ENCODE measurements at places on chromosomes 2 and 18. TPM values are rescaled to one million over a fixed set of nuclear protein-coding genes. Genes with fewer than 3 reads are reported as not detected.

The SPEG gene
- total RNA-seq = 0.21 TPM

The CFAP65 gene
- not detected for total RNA-seq

The LRRC30 gene
- not detected for total RNA-seq

The CYP1B1 gene
- total RNA-seq = not detected

The NCKAP1 gene
- 130 TPM for total RNA-seq

The CFAP221 gene
- total RNA-seq = not detected

The HOXD11 gene
- not detected for total RNA-seq

The ZC3H15 gene
- 65.1 TPM for total RNA-seq

The CPO gene
- total RNA-seq = not detected

The YWHAQ gene
- total RNA-seq = 456 TPM

DNA sequence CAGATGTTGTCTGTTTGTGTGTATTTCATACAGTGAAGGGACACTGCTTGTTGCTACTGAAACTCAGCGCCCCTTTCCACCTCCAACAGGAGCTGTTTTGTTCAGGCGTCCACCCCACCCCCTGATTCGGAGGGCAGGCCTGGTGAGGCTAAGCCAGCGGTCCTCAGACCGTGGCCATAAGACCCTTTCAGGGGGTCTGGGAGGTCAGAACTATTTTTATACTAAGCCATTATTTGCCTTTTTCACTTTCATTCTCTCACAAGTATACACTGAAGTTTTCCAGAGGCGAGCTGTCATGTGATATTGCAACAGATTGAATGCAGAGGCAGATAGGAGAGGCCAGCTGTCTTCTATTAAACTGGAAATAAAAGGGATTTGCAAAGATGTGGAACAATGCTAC, 39.7 kb upstream of the IGFBP5 start:
- no peak for DNase-seq

- DNase-seq = no peak
Measured at GRCh38 chr2:134739236-134739878, 20.6 kb upstream of the TMEM163 start.

GRCh38 chr2:133553251-133553650, 15.0 kb downstream of the NCKAP5 start:
- no peak for DNase-seq

DNA sequence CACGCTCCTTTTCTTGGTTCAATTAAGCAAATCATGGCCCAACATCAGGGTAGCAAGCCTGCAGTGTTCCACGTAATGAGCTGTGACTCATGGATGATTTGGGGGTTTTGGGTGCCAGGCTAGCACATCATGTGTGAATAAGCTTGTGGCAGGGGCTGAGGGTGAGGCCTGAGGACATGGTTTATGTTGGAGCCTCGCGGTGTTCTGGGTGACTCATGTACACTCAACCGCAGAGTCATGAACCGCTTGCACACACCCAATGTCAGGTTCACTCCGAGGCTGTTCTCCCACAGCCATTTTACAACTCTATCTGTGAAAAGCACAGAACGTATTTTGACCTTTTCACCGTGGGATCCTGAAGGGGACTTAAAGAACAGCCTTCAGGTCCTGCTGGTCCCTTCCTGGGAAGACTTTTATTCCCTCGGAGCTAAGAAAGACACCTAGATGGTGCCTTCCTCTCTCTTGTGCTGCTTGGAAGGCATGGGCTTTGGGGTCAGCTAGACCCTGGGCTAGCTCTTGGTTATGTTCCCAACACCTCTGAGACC, 139.9 kb upstream of the ZEB2 start:
- no peak for DNase-seq

GRCh38 chr2:164745012-164745797, 96.4 kb downstream of the COBLL1 start:
- peak; percentile 48 for DNase-seq

DNA sequence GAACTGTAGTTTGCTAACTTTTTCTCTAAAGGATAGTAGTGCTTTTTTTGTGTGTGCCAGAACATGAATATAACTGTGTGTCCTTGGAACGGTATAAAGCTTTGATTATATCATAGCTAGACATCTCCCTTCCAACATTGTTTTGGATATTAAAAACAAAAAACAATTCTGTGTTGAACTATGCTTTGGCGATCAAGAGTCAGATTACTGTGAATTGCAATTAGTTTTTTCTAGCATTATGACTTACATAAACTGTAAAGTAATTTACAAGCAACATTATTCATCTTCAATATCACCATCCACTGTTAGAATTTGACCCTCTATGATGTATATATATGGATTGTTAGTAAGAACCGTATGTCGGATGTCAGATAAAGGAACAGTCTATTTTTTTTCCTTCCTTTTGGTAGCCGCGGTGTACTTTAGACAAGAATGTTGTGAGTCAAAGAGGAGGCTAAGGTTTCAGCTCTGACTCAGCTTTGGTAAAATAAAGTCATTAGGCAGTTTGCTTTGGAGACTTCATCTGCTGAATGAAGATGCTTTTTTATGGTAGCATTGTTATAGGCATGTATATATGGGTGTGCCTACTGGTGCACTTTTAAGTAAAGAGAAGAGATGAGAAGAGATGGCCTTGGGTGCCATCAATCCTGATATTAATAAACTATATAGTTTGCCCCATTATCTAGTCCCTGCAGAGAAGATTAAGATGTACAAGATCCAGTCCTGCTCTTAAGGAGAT, 76.4 kb downstream of the LTBP1 start:
- DNase-seq = peak; percentile 98

GRCh38 chr2:71934595-71935261, 212.9 kb downstream of the CYP26B1 start:
- DNase-seq = no peak

GRCh38 chr2:46983065-46983801, 67.6 kb upstream of the MCFD2 start:
- DNase-seq = peak; percentile 47

DNA sequence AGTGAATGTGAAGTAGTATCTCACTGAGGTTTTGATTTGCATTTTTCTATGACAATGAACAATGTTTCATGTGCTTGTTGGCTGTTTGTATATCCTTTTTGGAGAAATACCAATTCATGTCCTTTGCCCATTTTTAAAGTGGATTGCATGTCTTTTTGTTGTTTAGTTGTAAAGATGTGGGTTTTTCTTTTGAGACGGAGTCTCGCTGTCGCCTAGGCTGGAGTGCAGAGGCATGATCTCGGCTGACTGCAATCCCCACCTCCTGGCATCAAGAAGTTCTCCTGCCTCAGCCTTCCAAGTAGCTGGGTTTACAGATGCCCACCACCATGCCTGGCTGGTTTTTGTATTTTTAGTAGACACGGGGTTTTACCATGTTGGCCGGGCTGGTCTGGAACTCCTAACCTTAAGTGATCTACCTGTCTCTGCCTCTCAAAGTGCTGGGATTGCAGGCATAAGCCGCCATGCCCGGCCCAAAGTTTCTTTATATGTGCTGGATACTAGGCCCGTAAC, 236.7 kb downstream of the MYCN start:
- DNase-seq = no peak

DNA sequence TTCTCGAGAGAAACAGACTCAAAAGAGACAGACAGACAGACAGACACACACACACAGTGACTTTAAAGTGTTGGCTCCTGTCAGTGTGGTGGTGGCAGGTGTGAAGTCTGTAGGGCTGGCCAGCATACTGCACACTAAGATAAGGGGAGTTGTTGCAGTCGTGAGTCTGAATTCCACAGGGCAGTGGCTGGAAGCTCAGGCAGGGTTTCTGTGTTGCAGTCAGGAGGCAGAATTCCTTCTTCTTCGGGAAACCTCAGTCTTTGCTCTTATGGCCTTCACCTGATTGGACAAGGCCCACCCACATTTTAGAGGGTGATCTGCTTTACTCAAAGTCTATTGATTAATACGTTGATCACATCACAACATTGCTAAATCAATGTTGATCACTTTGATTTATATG, 478.4 kb upstream of the HS6ST1 start:
- no peak for DNase-seq

DNA sequence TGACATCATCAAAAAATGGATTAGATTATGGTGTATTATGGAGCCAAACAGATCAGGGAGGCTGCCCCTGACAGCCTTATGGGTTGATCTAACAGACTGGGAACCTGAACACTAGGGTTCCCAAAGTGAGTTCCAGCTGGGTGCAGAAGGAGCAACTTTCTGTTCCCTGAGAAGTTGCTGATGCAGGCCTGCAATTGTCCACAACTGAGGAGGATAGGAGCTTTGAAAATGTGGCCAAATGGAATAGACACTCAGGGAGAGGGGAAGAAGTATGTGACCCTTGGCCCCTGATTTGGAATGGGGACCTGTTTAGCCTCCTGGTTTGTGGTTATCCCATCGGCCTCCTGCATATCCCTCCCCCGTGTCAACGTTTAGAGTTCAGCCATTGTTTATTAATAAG, 262.2 kb upstream of the SKOR2 start:
- no peak for DNase-seq

- no peak for DNase-seq
Measured at GRCh38 chr2:100130595-100131391, 11.6 kb downstream of the AFF3 start.

DNA sequence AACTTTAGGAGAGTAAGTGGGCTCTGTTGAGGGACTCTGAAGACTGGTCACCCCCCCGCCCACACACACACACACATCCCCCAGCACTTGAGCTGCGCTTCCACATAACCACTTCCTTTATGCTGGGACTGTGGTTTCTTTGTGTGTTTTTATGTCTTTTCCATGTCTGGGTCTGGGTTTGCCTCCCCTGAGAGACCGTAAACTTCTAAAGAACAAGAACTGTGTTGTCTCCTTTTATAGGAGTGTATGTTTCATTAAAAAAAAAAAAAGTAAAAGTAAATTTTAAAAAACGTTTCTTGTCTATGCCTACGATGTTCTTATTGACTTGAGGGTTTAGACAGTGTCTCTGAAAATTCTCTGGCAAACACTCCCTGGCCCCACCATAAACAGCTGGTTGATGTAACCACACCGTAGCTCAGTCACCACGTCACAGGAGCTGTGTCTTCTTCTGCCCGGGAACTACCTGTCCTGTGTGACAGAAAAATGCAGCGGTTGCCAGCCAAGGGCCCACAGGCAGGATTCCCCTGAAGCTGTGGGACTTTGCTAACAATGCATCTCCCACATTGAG, 68.0 kb downstream of the KLHL29 start:
- DNase-seq = no peak

Data from endothelial cell of umbilical vein (primary cell).